ENCODE measurements at places on chromosomes 13 and 19.

DNA sequence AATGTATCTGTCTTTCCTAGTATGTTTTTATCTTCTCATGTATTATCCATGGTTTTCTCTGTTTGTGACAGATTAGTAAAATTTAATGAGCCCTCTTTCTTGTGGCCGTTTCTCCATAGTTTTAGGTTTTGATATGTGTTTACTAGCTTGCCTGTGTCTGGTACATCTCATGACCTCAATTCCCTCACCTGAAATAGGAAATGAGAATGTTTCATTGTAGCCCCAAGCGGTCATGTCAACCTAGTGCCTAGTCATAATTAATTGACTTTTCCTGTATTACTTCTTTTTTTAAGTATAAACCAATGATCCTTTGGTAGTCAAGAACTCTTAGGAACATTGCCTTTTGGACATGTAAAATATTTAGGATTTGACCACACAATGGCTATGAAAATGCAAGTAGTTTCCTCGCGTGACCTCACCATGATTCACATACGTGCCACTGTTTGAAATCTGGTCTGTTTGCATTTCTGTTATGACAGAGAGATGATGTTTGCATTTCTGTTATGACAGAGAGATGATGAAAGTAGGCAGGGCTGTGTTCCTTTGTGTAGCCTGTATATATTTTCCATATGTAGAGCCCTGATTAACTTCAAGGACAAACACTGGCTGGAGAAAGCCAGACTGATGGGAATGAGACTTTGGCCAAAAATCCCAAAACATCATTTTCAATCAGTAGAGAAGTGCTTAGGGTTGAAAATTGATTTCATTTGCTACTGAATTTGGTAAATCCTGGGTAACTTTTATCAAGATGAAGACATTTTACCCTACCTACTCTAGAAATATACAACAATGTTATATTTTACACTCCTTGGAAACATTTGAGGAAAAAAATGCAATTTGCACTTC is 104.8 kb downstream of the TNFRSF19 start:
- no peak for DNase-seq

- no peak for DNase-seq
Observed at GRCh38 chr13:58397596-58398387, 766.2 kb downstream of the PCDH17 start.

DNA sequence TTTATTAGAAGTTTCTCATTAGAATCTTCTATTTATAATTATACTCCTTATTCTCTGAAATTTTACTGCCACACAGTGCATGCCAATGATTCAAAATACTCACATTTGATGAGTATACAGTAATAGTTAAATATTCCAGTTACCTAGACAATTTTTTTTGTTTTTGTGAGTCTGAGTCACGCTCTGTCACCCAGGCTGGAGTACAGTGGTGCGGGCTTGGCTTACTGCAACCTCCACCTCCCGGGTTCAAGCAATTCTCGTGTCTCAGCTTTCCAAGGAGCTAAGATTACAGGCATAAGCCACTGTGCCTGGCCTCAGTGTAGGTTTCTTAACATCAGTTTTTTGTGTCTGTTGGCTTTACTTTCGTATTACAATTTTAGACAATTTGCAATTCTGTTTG is 87.1 kb downstream of the ZNF486 start:
- DNase-seq, result no peak

- DNase-seq, result no peak
Observed at GRCh38 chr19:40143612-40144011, 47.6 kb upstream of the MAP3K10 start.

DNA sequence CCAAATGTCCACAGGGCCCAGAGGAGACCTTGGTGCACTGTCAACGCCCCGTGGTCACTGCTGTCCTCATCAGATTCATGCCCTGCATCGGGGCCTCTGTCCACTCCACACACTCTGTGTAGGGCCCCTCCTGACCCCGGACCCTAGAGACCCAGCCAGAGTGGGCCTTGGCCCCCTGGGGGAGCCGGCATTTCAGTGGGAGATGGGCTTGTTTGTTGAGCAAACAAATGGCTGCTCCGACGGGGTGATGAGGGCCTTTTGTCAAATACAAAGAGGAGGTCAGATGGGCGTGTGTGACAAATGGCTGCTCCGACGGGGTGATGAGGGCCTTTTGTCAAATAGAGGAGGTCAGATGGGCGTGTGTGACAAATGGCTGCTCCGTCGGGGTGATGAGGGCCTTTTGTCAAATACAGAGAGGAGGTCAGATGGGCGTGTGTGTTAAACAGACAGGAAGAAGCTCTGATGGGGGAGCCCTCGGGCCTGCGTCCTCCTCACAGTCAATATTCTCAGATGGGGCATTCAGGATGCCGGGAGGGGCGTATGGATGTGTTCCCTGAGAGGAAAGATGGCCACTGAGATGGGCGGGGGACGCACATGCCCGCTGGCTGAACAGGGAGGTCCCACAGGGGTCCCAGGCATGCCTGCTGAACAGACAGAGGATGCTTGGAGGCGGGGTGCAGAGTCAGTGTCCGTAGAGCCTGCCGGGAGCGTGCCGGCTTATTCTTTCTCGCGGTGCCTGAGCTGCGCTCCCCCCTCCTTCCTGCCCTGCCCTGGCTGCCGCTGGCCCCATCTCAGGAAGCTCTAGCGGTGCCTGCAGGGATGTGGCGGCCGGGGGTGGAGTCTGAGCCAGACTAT is 36.3 kb downstream of the SMIM24 start:
- no peak for DNase-seq

DNA sequence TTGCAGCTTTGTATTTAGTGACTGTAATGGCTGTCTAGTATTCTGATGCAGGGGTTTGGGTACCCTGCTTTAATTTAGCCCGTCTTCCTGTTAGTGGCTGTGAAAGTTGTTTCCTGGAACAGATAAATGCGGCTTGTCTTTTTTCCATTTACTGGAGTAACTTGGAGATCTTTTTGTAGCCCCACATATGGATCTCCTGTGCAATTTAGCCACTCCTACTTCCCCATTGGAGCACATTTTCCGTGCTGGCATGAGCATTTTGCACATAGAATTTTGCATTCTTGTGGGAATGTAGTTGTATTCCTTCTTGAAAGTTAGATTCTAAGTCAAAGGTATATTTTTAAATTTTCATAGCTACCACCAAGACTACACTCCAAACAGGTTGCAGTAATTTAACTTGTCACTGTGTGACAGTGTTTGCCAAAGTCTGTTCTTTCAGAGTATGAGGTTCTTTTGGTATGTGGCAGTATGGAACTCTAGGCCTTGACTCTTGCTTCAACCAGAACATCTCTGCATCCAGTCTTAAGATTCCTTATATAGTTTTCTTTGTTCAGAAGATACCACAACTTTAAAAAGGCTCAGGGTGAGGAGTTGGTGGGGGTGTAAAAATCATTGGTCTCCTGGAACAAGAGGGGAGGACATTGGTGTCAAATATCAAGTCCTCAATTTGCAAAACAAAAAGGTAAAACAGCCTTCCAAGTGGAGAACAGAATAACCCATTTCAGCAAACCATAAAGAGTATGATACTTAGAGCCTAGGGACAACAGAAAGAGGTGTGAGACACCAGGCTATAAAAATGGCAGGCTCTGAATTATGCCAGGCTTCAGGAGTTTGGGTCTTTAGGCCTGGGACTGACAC is 21.1 kb upstream of the CCDC97 start:
- DNase-seq, result no peak

- no peak for DNase-seq
Observed at GRCh38 chr13:52737451-52737850, 2.2 kb downstream of the CNMD start.

DNA sequence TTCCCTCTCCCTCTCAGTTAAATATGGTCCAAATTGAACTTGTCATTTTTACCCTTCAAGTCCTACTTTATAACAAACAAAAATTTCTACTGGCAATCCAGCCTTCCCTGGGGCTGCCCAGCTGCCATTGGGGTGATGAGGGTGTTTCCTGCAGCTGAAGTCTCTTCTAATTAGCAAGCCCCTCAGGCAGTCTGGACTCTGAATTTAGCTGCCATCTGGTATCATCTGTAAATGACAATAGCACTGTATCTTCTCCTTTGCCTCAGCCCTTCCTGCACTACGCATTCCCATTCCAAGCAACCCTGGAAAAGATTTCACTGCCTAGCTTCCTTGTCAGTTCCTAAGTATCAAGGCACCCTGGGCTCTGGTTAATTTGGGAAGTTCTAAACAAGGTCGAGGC is 331.1 kb upstream of the KLF12 start:
- DNase-seq, result no peak

DNA sequence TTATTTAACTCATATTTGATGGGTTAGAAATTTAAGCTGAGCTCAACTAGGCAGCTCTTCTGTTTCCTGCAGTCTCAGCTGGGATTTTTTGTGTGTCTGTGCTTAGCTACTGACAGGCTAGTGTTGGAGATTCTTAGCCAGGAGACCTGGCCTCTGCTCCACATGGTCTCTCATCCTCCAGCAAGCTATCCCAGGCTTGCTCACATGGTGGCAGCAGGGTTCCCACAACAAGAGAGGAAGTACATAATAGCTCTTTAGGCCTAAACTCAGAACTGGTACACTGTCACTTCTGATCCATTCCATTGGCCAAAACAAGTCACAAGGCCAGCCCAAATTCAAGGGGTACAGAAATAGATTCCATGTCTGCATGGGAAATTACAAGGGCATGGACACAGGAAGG is 406.2 kb downstream of the SUCLA2 start:
- DNase-seq, result no peak

DNA sequence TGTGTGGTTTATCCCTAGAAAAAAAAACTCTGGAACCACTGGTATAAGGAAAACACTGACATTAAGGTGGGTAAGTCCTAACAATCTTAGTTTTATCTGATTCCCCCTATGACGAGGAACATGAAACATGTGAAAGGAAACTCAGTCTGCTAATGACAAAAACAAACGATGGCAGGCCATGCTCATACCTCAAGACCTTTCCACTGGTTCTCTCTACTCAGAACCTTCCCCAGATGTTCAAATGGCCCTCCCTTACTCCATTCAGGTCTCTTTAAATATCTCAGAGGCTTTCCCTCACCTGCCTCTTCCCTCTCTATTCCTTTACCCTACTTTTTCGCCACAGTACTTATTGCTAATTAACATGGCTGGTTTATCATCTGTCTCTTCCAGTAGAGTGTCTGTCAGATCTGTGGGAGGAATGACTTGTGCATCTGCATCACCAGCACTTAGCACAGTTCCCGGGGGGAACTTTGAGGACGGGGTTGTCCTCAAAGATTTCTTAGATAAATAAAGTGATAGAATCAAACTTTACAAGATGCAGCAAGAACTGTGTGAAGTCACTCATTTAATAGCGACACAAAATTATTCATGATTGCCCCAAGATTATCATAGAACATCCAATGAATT is 1.5 kb downstream of the TUBGCP3 start:
- no peak for DNase-seq

DNA sequence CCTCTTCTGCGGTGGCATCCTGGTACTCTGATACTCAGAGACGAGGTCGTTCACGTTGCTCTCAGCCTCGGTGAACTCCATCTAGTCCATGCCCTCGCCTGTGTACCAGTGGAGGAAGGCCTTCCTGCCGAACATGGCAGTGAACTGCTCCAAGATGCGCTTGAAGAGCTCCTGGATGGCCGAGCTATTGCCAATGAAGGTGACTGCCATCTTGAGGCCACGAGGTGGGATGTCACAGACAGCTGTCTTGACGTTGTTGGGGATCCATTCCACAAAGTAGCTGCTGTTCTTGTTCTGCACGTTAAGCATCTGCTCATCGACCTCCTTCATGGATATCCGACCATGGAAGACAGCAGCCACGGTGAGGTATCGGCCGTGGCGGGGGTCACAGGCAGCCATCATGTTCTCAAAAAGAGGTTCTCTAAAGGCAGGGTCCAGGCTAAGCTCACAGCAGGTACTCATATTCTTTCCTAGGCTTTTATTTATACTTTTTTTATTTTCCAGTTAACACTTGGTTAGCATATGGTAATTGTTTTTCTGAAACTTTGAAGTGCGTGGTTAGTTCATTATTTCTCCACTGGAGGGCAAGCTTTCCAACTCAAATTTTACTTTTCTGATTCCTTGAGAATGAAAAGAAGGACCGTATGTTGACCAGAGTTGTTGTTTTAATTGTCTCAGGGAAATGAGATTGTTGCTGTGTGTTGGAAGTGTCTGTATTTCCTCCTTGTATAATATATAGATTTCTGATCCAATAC is 72.4 kb upstream of the RGCC start:
- no peak for DNase-seq

DNA sequence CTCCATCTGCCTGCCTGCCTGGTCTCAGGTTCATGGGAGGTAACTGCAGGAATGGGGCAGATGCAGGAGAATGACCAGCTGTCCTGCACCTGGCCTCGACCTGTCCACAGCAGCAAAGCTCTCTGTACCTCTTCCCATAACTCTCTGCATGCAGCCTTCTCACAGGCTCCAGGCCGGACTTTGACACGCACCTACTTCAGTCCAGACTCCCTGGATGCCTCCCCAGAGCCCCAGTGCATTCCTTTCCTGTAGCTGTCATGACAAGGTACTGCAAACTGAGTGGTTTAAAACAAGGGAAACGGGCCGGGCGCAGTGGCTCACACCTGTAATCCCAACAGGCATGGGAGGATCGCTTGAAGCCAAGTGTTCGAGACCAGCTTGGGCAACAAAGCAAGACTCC is 3.3 kb downstream of the NANOS2 start:
- no peak for DNase-seq

All from GM18507 (cell line).